MCF 10A (cell line): ENCODE measurements at places on chromosomes 5 and 9. TPM values are rescaled to one million over a fixed set of nuclear protein-coding genes. Genes with fewer than 3 reads are reported as not detected.

Gene CYLC2
- total RNA-seq = not detected in 2 replicates

Gene LVRN
- total RNA-seq = 0.71 and 0.77 TPM in 2 replicates

Gene PPP2R2B
- 0.54 TPM in 1 of 2 replicates, not detected in the other for total RNA-seq

Gene PCDHA8
- 0.25 TPM in 1 of 2 replicates, not detected in the other for total RNA-seq

Gene ACOT12
- not detected in 2 replicates for total RNA-seq

Gene RAB3C
- total RNA-seq = not detected in 2 replicates

Gene TAF11L10
- not detected in 2 replicates for total RNA-seq

Gene PCDHA4
- 0.16 and 0.49 TPM in 2 replicates for total RNA-seq

Gene OTULINL
- total RNA-seq = not detected in 2 replicates

Gene GCNT1
- total RNA-seq = 11.5 and 12.4 TPM in 2 replicates

Gene APBA1
- 0.07 TPM in 2 replicates for total RNA-seq

Gene TIMD4
- total RNA-seq = not detected in 2 replicates
